Liver (tissue), 10 donors: ENCODE measurements at places on chromosomes 11 and 22. TPM values are rescaled to one million over a fixed set of nuclear protein-coding genes. Genes with fewer than 3 reads are reported as not detected.

DNA sequence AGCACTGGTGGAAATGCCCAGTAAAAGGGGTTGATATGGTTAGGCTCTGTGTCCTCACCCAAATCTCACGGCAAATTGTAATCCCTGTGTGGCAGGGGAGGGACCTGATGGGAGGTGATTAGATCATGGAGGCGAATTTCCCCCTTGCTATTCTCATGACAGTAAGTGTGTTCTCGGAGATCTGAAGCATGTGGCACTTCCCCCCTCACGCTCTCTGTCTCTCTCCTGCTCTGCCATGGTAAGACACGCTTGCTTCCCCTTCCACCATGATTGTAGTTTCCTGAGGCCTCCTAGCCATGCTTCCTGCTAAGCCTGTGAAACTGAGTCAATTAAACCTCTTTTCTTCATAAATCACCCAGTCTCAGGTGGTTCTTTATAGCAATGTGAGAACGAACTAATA, 37.4 kb downstream of the PACSIN2 start:
- H3K4me1 ChIP-seq: peaks cover 11% of the 10 kb centered on the region
- H3K27me3 ChIP-seq: no peaks in the 10 kb centered on the region
- H3K4me3 ChIP-seq: no peak overlapping the region
- H3K27ac ChIP-seq: no peak overlapping the region
- no peaks in the 10 kb centered on the region for H3K36me3 ChIP-seq

DNA sequence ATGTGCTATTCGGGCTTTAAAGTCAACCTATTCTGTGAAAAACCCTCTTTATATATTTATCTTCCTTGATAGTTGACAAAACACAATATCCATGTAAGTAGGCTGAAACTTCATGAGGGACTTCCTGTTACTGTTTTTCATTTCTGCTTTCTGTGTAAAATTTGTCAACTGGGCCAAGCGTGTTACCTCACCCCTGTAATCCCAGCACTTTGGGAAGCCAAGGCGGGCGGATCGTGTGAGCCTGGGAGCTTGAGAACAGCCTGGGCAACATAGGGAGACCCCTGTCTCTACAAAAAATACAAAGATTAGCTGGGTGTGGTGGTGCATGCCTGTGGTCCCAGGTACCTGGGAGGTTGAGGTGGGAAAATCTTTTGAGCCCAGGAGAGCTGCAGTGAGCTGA, 66.5 kb upstream of the SLC25A18 start:
- H3K4me3 ChIP-seq: no peak overlapping the region
- no peak for DNase-seq
- no peaks in the 10 kb centered on the region for H3K27me3 ChIP-seq
- no peaks in the 10 kb centered on the region for H3K4me1 ChIP-seq
- H3K27ac ChIP-seq: no peak overlapping the region

GRCh38 chr22:49334976-49335375, 492.7 kb downstream of the BRD1 start:
- H3K27me3 ChIP-seq: no peaks in the 10 kb centered on the region
- H3K4me1 ChIP-seq: no peaks in the 10 kb centered on the region
- DNase-seq: no peak
- no peak overlapping the region for H3K4me3 ChIP-seq

GRCh38 chr11:58628446-58628845, 6.0 kb downstream of the CNTF start:
- peaks cover 13% of the 10 kb centered on the region for H3K36me3 ChIP-seq
- peaks cover 2% of the 10 kb centered on the region for H3K4me1 ChIP-seq
- no peak overlapping the region for H3K27ac ChIP-seq

Gene VPREB3
- polyA plus RNA-seq: 0.69 TPM

Gene SPTBN2
- polyA plus RNA-seq: 12.2 TPM
